Stimulated activated CD8-positive, alpha-beta memory T cell treated with anti-CD3 and anti-CD28 coated beads, Interleukin-4, amount 100 ng/mL, for 1 hour (primary cell): ENCODE measurements at places on chromosomes 2 and 18.

GRCh38 chr18:12776821-12777471 is 74.1 kb downstream of the PSMG2 start:
- no peak for DNase-seq

DNA sequence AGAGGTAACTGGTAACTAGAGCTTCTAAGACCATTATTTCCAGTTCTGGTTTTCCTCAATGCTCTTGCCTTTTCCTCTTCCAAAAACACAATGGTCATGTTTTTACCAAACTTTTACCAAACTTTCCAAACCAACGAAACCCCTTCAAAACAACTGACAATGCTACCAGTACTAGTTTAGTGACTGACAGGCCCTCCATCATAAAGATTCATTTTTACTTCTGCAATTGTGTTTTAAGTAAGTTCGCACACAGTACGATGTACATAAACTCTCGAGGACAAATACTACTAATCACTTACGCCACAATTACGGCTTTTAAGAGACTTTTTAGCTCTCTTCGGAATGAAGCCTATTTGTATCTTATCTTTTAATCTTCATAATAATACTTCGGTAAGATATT is 900 bp downstream of the C18orf32 start:
- DNase-seq: no peak

DNA sequence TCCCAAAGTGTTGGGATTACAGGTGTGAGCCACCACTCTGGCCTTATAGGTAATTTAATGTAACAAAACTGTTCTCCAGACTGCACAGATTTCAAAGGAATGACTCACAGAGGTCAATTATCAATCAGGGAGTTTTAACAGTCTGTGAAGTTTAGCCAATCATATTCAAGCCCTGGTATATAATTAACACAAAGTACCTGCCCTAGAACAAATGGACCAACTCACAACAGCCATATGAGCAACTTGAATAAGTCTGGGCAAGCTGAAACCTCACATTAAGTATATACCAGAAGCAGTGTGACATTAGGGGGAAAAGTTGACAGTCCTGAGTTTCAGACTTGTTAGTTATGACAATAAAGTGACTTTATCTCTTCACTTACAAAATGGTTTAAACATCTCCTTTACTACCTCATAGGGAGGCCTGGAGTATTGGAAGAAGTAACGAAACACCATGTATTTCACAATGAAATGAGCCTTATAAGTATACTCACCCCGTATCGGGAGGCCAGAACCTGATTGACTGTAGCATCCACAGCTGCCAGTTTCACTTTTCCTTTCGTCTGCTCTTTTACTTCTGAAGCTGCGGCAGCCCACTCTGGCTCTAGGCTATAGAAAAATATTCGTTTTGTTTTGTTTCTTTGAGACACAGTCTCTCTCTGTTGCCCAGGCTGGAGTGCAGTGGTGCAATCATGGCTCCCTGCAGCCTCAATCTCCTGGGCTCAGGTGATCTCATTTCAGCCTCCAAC is 22.2 kb downstream of the PDIA6 start:
- DNase-seq: no peak

DNA sequence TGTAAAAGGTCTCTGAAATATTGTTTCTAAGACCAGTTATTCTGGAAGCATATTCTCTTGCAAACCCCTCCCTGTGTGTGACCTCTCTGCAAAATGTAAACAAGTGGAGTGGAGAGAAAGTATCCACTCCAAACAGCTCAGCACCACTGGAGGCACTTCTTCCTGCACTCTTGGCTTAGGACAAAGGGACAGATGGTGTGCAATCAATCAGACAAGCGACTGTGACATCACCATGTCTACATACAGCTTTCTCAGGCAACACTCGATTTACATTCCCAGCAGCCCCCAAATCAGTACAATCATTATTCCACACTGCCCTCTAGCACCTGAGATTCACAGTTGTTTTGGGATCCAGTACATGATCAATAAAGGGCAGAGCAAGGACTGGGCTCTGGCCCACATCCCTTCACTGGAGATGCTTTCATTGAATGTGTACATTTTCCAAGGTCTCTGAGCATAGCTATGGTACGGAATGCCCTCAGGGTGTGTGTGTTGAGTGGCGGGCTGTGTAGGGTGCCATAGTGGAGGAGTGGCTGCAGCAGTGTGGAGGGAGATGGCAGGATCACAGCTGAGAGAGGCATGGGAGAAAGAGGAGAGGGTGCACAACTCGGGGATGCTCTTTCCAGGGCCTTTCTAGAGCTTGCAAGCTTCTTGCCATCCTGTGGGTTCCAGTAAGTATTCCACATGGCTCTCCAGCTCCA is 311.8 kb upstream of the ST6GAL2 start:
- no peak for DNase-seq

DNA sequence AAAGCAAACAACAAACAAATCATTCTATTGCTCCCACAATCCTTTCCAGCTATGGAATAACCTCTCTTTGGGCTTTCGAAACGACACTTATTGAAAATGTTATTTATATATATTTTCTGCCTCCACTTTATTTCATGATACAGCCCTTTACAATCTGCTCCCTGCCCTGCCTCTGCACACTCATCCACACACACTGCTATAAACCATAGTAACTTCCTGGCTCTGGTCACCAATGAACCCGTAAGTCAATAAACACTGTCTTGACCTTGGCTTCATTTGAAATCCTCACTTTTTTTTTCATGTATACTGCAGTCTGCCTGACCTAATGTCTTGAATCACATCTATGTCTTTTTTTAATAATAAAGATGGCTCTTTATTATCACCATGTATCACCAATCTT is 161.5 kb downstream of the SLC39A10 start:
- no peak for DNase-seq

- no peak for DNase-seq
Observed at GRCh38 chr2:80380736-80381135, 76.2 kb upstream of the LRRTM1 start.

- DNase-seq: no peak
Observed at GRCh38 chr2:174972924-174973323, 32.3 kb downstream of the CHN1 start.

DNA sequence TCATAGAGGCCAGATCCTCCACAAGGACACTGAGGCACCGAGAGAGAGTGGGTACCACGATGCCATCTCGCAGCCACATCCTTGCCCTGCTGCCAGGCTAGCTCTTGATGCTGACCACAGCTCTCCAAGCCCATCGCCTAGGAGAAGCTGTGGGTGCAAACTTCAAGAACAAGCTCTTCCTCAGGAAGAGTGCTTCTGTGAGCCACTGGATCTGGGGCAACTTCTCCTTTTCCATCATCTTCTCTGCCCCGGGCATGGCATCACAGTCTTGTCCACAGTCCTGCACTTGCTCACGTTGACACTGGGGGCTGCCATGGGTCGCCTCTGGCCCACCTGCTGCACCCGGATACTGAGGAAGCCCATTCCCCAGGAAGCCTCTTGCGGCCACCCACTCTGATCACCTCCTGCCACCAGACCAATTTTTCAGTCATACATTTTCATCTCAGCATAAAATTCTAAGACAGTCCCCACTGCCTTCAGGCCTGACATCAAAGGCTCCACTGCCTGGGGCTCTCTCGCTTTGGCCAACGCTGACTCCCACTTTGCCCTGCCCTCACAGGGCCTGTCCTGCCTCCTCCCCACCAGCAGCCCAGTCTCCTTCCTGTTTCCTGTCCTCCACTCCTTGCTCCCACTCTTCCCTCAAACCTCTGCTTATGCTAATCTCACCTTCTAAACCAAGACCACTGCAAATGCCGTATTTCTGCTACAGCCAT is 243.9 kb downstream of the AFF3 start:
- DNase-seq: no peak

DNA sequence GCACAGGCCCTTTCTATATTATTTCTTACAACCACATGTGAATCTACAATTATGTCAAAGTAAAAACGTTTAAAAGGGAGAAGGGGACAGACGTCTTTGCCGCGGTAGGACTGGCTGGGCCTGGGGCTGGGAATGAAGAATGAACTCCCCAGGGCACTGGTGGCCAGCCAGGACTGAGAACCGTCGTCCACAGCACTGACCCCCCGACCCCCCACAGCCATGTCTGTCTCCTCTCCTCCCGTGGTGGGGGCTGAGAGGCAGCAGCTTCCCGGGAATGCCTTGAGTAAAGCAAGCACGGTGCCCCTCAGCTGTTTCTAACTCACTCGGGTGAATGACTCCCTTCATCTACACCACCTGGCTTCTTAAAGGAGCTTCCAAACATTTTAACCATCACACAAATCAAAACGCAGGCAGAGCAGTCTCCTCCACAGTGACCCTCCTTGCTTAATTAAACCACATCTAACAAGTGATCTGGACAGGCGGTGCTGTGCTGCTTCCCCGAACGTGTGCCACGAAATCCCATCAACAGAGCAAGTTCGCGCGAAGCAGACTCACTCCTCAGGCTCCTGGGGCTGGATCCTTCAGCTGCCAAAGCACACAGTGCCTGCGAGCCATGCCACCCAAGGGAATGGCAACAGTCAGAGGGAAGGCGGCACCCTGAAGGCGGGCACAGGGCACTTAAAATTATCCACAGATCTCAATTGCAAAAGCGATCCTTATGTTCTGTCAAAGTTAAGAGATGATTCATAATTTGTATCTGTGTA is 217.7 kb downstream of the EIPR1 start:
- no peak for DNase-seq

GRCh38 chr2:127024769-127025358 is 82.1 kb downstream of the BIN1 start:
- DNase-seq: no peak

GRCh38 chr2:132788310-132788838 is 118.4 kb upstream of the LYPD1 start:
- DNase-seq: no peak

GRCh38 chr2:208335-208734 is 55.5 kb downstream of the SH3YL1 start:
- no peak for DNase-seq

- no peak for DNase-seq
Observed at GRCh38 chr2:20534913-20535801, 88.3 kb downstream of the RHOB start.

DNA sequence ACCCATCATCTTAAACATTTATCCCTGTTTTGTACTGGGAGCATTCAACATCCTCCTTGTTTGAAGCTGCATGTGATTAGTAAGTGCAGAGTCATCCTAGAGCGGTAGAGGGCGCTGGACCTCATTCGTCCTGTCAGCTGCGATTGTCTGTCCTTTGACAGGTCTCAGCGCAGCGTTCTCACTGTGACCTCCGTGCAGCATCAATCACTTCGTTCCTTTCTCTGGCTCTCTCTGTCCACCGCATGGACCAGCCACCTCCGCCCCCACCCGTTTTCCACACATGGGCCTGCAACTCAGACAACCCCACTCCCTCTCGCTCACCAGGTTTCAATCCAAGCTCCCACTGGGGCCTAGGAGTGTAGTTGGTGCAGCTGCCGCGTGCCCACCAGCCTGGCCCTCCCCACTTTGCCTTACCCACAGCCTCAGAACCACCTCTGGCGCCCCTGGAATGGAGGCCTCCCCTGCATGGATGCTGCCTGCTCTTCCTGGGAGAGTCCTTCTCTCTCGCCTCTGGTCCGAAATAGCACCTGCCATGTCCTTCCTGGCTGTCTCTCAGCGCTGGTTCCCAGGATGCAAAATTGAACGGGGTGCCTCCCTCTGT is 90.5 kb downstream of the NDUFA10 start:
- no peak for DNase-seq

DNA sequence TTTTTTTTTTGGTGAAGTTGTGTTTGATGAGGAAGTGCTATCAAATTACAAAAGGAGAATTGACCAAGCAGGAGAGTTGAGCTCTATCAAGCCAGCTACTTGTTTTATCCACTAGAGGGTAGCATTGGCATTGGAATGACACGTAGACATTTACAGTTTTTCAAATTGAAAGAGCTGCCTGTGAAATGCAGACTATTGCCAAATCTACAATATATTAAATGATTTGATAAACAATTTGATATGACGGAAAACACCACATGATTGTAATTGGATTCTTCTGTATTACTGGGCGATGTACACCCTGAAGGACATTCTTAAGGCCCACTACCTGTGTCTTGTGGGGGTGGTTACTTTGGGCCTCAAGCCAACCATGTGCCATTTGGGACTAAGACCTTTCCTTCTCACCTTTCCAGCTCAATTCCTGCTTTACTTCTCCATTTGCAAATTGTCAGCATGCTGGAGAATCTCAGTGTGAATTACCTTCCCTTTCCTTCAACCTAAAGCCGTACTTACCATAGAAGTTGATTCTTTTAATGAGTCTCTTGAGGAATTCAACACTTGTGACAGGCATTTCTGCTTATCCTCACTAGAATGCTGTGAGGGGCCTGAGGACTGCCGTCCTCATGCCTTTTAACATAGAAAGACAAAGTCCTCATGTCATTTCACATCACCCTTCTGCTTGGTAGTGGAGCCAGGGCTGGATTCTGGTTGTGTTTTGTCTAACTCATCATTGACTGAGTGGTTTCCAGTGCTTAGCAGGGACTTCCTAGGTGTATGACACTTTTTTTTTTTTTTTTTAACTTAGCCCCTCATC is 134.8 kb upstream of the THUMPD2 start:
- DNase-seq: no peak

DNA sequence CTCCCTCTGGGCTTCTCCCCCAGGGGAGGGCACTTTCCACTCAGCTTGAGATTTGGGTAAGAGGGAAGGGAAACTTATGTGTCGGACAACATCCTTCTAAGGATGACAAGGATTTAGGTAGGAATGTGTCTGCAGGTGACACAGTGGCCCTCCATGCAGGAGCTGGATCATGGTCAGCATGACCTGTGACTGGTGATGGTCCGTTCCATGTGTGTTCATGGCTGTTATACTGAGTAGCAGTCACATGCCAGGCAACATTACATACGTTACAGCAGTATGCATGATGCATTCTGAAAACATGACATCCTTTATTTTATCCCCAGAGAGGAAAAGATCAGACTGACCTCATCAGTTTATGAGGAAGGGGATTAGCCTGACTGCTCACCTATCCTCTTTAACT is 192.1 kb downstream of the SEPTIN10 start:
- no peak for DNase-seq

DNA sequence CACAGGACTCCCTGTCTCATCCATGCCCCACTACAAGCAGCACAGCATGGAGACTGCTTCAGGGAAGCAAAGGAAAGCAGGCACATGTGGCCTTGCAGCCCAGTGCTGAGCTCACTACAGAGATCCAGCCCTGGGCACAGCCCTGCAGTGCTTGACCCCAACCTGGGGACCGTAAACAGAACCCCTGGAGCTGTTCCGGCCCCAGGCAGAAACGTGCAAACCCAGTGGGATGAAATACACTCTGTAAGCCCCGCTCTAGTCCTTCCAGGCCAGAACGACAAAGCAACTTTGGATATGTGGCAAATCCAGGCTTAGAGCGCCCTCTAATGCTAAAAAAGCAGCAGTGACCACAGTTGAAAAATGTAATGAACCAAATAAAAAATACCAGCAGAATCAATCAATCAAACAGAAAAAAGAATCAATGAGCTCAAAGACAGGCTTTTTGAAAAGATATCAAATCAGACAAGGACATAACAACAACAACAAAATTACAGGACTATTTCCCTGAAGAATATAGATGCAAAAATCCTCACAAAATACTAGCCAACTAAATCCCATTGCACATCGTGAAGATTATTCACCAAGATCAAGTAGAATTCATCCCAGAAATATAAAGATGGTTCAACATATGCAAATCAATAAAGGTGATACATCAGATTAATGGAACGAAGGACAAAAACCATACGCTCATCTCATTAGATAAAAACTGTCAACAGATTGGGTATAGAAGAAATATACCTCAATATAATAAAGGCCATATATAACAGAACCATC is 45.6 kb downstream of the ZNF519 start:
- DNase-seq: no peak
